ENCODE measurements at places on chromosomes 2 and 18.

- no peak for DNase-seq
Observed at GRCh38 chr2:41963661-41964525, 83.9 kb upstream of the PKDCC start.

DNA sequence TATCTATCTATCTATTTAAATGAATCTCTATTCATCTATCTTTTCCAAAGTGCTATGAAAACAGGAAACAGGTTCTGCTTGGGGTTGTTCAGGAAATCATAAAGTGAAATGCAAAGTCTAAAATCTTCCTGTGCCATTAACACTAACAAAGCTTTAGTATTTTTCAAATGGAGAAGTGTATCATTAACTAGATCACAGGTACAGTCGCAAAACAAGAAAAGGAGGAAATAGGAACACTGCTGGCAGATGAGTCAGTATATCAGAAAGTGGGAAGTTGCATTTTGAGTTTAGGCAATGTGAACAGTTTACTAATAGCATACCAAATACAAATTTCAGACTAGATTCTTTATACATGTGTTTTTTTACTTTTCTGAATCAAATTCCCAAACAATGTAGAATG is 888.5 kb upstream of the FSHR start:
- DNase-seq = no peak

DNA sequence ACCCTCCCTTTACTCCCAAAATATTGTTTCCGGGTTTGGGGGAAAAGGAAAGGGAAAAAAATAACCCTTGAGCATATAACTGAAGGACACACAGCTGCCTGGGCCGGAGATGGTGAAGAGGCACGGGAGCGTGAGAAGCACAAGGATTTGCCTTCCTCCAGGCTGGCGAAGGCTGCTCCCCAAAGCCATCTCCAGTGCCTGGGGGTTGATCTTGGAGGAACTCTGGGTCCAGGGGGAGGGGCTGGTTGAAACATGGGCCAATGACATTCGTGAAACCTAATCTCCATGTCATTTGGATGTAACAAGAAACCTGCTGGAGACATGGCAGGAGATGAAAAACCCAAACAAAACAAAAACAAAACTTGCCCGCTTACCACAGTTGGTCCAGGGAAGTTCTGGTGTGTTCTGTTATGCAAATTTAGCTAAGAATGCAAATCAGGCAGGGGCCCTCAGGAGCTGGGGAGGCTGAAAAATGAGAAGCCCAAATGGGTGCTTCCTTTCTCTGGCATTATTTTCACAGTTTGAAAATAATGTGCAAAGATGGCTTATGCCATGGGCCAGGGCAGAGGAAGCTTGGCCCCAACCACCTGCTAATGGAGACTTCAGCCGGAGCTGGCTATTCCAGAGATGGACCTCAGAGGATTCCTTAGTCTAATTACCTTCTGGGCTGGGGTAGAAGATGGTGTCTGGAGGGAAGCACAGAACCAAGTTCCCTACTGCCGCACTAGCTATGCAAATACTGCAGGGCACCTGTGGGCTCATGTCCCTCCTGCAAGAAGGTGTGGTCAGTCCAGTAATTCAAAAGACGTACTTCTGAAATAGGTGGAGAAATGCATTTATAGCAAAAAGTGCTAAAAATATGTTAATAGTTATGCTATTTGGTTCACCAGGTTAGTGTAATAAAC is 180.9 kb downstream of the BCL2 start:
- DNase-seq = no peak

DNA sequence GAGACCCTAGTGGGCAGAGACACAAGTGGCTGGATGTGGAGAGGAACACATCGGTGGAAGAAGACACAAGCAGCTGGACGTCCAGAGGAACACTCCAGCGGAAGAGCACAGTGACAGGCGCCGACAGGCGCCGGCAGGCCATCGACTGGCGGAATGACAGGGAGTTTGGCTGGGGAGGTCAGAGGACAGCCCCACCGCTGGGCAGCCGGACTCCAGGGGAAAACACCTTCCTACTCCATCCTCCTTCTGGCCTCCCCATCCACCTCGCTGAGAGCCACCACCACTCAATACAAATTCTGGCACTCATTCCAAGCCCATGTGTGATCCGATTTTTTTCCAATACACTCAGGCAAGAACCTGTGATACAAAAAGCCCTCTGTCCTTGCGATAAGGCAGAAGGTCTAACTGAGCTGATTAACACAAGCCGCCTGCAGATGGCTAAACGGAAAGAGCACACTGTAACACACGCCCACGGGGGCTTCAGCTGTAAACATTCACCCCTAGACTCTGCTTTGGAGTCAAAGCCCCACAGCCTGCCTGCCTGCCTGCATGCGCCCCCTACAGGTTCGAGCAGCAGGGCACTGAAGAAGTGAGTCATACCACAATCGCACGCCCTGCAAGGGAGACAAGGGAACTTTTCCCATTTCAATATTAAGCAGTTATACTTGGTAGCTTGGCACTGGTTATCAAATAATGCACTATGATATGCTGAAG is 50.2 kb upstream of the LRP1B start:
- DNase-seq = no peak

- no peak for DNase-seq
Observed at GRCh38 chr18:48252525-48252924, 156.7 kb downstream of the ZBTB7C start.

DNA sequence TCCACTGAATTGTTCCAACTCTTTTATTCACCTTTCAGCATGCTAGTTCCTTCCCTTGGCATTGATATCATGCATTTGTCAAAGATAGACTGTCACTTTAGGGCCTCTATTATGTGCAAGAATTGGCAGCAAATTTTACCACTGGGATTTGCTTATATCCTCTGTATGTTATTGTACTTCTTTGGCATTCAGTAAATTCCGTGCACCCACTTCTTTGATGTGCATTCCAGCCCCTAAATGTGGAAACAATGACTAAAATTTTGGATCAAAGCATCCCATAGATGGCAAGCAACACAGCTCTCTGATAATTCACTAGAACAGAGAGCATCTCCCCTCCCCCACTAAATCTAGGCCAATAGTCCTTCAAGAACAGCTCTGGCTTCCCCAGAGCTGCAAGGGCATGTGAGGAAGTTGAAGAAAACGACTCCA is 399.0 kb upstream of the HNRNPA3 start:
- DNase-seq = no peak

DNA sequence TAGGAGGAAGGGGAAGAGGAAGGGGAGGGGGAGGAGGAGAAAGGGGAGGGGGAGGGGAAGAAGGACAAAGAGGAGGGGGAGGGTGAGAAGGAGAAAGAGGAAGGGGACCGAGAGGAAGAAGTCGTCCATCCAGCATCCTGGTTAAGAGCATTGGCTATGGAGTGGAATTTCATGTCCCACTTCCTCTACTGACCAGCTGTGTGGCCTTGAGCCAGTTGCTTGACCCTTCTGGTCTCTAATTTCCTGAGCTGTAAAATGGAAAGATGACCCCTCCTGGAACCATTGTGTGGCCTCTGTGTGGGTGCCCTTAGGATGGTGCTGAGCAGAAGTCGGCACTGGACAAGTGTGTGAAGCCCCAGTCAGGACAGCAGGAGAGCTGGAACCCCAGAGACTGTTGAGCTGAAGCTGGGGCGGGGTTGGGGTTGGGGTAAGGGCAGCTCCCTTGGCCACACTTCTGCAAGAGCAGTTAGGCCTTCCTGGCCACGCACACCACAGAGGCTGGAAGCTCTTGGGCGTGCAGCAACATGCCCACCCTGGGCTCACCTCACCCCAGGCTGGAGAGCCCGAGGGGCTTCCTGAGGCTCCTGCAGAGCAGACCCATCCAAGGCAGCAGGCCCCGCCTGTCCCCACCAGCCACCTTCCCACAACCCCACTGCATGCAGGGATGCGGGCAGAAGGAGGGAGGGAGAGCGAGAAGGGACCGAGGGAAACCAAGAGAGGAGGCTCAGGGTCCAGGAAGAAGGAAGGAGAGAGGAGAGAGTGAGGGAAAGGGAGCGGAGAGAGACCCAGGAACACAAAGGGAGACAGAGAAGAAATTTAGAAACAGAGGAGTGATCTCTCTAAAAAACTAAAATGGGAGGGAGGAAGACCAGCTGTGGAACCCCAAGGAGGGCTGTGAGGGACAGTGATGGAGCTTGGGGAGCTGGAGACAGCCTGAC is 16.2 kb downstream of the ADRA2B start:
- no peak for DNase-seq

DNA sequence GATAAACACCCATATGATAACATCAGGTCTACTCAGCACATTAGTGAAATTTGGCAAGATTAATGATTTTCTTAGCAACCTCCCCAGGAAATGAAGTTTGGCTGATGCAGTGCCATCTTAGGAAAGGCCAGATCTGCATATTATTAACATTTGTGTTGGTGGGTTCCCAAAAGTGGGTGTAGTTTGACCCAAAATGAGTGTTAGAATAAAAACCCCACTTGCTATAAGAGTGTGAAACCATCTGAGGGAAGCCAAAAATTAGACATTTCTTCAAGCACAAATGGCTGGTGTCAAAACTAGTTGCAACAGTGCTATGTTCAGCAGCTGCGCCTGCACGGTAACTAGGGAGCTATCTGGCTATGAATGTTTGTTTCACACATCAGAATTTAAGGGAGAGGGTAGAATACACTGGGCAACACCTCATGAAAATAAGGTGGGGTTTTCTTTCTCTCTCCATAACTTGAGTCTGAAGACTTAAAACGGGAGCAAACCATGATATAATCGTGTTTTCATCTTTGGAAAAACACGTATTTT is 15.9 kb upstream of the CSRNP3 start:
- no peak for DNase-seq

- no peak for DNase-seq
Observed at GRCh38 chr2:172281648-172282570, 145.5 kb upstream of the ITGA6 start.

- DNase-seq = no peak
Observed at GRCh38 chr2:175806125-175806490, 196.0 kb downstream of the LNPK start.

DNA sequence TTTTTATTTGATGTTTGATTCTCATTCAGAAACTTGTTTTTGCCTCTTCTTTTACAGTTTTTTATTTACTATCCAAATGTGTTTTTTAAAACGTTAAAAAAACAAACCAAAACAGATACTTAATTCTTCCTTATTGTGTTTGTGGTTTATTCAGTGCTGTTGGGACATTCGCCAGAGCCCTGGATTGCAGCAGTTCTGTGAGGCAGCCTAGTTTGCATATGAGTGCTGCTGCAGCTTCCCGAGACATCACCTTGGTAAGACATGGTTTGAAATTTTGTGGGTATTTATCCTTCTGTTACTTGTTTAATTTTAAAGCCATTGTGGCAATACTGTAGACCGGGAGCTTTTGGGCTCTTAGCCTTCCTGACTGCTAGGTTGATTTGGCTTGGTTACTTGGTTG is 91.2 kb downstream of the MTA3 start:
- DNase-seq = no peak

DNA sequence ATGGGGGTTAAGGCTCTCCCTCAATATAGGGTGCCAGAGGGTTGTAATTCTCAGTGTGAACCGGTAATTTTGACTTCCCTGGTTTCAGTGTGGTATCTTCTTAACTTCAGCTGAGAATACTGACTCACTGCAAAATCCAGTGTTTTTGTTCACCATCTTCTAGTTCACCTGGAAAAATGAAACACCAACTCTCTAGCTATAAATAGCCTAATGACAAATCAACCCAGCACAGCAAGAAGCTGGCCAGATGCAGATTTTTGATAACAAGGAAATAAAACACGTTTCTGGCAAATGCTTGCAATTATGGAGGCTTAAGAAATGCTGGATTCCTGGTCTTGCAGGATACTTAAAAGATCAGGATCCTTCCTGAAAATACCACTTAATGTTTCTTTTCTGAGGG is 192.3 kb downstream of the CLIP4 start:
- no peak for DNase-seq

DNA sequence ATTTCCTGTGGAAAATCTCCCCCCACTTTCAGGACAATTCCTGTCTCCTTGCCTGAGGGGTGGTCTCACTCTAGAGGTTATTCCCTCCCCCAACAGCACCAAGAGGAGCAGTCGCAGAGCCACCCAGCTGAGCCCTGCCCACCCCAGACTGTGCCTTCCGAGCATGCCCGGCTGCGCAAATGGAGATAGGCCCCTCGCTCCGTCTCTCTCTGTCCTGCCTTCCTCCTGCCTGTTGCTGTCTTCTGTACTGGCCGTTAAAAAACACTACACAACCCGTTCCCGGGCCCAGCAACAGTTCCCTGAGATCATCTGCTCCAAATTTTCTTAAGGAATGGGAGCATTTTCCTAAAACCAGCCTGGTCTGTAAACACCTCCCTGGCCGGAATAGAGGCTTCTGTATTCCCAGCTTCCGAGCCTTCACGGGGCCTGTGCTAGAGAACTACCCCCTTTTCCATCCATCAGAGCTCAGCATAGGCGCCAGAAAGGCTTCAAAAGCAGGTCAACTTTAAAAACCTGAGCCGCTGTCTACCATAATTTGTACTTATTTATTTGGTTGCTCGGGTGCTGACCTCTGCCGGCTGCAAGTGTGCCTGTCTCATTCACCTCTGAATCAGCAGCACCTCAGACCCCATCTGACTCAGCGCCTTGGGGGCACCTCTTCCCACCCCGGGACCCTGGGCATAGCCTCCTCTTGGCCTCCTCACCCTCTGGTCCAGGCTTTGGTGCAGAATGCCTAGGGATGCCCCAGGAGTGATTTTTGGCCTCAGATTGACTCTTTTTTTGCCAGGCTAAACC is 159.4 kb downstream of the PXDN start:
- no peak for DNase-seq

DNA sequence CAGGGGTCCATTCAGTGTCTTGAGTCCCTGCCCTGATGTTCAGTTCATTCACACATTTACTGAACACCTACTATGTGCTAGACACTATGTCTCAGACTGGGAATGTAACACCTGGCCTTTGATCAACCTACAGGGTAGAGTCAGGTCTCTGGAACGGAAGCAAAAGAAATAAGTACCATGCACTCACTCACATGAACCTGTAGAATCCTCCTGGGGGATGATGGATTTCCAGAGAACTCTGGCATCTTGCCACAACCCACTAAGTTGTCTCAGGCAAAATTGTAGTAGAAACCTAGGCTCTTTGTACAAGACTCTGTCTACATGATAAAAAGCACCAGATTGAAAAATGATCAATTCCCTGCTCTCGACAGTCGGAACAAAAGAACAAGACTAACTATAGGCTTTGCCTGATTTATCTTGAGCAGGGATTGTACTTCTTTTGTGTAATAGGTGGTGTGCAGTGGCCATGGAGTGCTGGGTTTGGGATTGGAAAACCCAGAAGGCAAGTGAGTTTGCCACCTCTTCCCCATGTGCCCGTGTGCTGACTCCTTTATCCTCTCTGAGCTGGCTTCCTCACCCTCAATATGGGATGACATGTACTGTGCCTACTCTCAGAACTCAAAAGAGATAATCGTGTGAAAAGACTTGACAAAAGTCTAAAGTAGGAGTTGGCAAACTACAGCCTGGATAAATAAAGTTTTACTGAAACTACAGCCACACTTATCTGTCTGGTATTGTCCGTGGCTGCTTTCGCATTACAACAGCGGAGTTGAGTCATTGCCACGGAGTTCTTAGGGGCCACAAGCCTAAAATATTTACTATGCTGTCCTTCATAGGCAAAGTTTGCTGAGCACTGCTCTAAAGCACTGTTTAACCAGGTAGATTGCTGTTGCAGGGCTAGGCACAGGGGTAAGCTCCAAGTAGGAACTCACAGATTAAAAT is 4.4 kb downstream of the CAPN14 start:
- no peak for DNase-seq

- no peak for DNase-seq
Observed at GRCh38 chr2:197147942-197148341, 162.6 kb downstream of the ANKRD44 start.
